ENCODE measurements at places on chromosomes 3 and 15. TPM values are rescaled to one million over a fixed set of nuclear protein-coding genes. Genes with fewer than 3 reads are reported as not detected.

PPP1R14D gene
- not detected for total RNA-seq

DLEC1 gene
- 0.76 TPM for total RNA-seq

THBS1 gene
- total RNA-seq: 63.3 TPM

GRCh38 chr3:69321301-69322157 lies 64.4 kb downstream of the FRMD4B start:
- DNase-seq: no peak

- no peak for DNase-seq
These were observed 51.4 kb upstream of the IGF1R start for GRCh38 chr15:98596885-98597392.

DNA sequence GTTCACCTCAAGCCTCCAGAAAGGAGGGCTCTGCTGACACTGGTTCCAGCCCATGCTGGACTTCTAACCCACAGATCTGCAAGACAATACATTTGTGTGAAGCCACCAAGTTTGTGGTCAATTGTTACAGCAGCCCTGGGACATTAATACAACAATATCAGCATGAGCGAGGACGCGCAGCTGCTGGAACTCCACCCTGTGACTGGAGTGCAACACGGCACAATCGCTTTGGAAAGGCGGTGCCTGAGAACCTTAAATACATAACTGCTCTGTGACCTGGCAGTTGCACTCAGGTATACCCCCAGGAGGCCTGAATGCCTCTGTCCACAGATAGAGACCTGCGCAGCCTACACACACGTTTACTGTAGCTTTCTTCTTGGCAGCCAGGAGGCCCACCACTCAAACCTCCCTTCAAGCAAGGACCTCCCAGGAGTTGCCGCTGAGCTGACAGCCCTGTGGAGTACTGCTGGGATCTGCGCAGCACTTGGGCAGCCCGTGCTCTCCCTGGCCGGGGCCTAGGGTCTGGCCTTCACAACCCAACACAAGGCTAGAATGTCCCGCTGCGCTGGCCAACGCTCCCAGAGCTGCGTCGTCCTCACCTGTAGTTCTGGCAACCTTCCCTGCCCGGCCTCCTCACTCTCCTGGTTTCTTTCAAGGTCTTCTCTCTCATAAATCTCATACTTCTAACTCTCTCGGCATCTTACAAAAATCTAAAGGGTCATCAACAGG lies 8.3 kb downstream of the MRPS25 start:
- no peak for DNase-seq

- DNase-seq: no peak
These were observed 68.0 kb downstream of the C3orf70 start for GRCh38 chr3:185084901-185085300.
